ENCODE measurements at places on chromosomes 12 and 14.

- no peak for DNase-seq
Observed at GRCh38 chr12:66036317-66036716, 94.2 kb downstream of the LLPH start.

DNA sequence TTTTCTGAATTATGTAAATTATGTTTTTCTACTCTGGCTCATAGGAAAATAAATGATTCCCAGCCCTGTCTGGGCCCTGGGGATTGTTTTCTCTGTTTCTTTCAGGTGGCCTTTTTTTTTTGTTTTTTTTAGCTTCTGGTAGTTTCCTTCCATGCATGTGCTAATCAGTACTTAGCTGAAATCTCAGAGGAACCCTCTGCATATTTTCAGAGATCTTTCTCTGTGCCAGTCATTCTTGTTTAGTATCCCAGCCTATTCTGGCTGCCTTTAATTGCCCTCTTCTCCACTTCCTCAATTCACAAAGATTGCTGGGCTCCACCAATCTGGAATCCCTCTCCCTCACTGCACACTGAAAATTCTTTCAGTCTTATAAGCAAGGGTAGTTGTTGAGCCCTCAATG lies 46.9 kb downstream of the CNOT2 start:
- no peak for DNase-seq

DNA sequence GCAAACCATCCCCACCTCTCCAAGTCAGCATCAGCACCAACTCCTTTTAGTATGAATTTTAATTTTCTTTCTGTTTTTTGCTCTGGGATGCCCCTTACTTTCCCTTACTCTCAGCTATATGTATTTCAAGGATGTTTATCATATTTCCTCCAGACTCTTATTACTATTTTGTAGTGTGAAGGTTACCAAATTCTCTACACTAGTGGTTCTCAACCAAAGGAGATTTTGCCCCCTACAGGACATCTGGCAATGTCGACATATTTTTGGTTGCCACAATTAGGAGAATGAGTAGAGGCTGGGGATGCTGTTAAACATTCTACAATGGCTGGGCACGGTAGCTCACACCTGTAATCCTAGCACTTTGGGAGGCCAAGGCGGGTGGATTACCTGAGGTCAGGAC lies 29.1 kb upstream of the SOS2 start:
- peak; percentile 9 for DNase-seq

DNA sequence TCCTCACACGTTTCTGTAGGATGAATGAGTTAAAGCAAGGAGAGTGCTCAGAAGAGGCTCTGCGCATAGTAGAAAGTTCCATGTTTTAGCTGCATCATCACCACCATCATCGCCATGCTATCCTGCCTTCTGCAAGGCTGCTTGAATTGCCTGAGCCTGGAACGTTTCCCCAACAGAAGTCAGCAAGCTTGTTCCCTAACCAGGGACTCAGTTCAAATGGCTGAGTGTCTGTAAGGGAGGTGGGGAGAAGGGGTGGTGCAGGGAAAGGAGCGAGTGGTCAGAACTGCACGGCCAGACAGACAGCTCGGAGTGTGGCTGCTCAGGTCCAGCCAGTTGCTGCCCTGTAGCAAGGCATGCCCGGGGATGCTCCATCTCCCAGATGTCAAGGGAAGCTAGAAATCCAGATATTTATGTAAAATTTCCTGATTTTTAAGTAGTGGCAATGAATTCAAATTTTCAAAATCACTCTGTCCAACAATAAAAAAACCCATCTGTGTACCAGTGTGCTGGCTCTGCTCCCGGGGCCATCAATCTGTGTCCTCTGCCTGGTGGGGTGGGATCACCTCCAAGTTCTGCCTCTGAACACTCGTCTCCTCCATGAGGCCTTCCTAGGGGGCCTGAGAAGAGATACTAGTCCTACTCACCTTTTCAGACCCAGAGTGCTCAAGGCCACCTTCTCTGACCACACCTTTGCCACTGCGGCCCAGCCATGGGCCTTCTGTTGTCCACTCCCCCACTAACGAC lies 162.7 kb downstream of the FOXN3 start:
- DNase-seq: peak; percentile 87

- DNase-seq: no peak
Observed at GRCh38 chr12:107843351-107844311, 69.1 kb downstream of the ASCL4 start.

GRCh38 chr12:106645465-106646330 lies 62.9 kb downstream of the RFX4 start:
- DNase-seq: no peak

DNA sequence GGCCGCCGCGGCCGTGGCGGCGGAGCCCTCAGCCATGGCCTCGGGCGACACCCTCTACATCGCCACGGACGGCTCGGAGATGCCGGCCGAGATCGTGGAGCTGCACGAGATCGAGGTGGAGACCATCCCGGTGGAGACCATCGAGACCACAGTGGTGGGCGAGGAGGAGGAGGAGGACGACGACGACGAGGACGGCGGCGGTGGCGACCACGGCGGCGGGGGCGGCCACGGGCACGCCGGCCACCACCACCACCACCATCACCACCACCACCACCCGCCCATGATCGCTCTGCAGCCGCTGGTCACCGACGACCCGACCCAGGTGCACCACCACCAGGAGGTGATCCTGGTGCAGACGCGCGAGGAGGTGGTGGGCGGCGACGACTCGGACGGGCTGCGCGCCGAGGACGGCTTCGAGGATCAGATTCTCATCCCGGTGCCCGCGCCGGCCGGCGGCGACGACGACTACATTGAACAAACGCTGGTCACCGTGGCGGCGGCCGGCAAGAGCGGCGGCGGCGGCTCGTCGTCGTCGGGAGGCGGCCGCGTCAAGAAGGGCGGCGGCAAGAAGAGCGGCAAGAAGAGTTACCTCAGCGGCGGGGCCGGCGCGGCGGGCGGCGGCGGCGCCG lies 381 bp downstream of the YY1 start:
- no peak for DNase-seq

- peak; percentile 47 for DNase-seq
Observed at GRCh38 chr12:108190529-108190928, 61.4 kb downstream of the WSCD2 start.

GRCh38 chr14:98592611-98593170 lies 679.3 kb downstream of the BCL11B start:
- no peak for DNase-seq

GRCh38 chr12:94162108-94162507 lies 13.7 kb downstream of the PLXNC1 start:
- DNase-seq: no peak

GRCh38 chr14:50020799-50021198 lies 95.6 kb downstream of the VCPKMT start:
- no peak for DNase-seq

DNA sequence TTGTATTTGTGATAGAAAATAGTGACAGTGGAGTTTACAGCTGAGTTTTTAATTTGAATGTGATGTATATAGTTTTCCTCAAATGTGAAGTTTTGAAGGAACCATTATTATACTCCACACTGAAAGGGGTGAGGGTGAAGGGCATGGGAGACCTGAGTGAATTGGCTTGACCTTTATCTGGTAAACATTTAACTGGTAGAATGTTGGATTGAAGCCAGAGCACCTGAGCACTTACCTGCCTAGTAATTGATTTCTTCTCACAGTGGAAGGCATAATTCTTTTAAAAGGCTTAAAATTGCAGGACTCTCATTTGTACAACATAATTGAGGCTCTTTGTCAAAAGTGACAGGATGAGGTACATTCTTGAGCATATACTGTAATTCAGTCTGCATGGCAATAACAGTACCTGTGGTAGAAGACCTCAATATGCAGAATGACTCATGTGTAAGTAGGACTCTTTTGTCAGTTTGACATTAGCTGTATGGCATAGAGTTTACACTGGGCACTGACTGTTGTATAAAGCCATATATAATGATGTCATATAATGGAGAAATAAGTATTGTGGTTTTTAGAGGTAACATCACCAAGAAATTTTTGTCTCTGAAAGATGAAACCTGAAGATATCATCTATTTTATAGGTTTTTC lies 309.6 kb downstream of the TMTC2 start:
- no peak for DNase-seq

- no peak for DNase-seq
Observed at GRCh38 chr14:95292660-95293425, 26.9 kb downstream of the CLMN start.

- no peak for DNase-seq
Observed at GRCh38 chr12:110744601-110745264, 2.0 kb upstream of the PPP1CC start.

GRCh38 chr12:85029456-85029855 lies 6.6 kb downstream of the TSPAN19 start:
- peak; percentile 21 for DNase-seq

- DNase-seq: no peak
Observed at GRCh38 chr12:77401770-77402081, 336.4 kb upstream of the E2F7 start.

DNA sequence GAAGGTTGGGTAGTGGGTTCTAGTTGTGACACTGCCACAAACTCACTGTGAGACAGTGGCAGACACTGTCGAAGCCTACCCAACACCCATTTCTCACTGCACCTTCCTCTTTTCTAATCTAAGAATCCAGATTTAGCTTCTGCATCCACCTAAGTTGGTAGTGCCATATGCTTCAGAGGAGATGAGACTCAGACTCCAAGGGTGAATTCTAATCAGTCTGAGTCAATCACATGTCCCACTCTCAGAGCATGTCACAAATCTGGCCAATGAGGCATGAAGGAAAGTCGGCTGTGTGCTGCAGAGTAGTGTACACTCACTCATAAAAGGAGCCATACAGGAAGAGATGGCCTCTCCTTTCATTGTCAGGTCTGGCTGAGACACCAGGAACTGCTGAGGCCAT lies 102.1 kb upstream of the RAP1B start:
- no peak for DNase-seq

DNA sequence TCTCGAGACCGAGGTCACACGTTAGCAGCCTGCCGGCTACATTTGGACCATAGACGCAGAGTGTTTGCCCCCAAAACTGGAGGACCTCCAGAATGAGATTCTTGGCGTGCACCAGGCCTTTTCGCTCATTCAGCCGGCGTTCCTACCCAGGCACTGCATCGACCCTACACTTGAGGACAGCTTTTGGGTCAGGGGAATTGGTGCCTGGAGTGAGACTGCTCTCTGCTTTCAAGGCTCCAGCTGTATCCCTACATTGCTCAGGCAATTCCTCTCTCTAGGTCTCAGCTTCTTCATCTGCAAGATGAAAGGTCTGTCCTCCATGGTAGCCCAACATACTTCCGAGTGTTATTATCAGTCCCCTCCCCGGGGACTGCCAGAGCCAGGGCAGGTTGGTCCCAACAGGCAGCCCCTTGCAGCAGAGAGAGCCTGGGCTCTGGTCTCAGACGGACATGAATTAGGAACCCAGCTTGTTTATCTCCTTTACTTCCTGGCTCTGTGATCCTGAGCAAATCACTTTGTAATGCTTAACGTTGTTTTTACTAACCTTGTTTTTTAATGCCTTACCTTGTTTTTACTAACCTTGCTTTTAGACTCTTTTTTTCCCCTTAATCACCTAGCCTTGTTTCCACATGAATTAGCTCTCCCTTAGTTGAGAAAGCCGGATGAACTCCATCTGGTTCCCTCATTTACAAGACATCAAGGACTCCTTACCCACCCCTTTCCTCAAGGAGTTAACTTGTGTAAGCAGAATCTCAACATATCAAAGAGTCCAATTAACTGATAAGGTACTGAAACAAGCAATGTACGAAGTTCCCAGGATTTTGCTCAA lies 892 bp downstream of the TCHP start:
- DNase-seq: no peak

DNA sequence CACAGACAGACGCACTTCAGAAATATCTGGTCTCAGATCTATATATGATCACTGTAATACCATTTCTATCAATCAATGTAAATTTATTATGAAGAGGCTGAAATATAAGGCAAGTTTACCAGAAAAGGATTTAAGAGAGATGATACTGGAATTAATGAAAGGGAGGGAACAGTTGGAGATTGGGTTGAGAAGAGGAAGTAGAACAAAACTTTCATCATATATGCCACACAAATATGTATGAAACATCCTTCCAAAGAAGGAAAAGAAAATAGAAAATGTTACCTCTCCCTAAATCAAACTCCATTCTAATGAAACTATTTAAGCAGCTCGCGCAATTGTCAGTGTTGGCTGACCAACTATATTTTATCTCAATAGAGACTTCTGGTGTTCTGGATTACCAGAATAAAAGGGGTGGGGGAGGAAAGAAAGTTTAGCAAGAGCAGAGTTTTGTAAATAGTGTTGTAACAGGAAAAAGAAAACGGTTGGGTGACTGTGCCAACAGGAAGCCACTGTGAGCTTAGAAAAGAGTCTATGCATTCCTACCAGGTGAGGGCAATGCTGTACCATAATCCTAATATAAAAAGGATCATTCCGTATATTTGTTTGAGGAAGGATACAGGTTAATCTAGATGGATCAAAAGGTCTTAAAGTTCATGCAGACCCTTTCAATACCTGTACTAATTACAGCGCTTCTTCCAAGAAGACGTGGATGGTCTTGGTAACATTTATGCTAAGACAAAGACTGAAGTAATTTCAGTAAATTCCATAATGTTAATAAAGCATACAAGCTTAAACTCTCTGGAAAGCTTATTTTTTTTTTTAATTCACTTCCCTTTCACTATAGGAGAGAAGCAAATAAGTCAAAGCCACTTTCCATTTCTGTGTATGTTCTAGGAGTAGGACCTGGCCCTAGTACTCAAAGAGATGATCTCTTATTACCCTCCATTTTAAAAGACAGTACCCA lies 14.5 kb upstream of the LLPH start:
- peak; percentile 9 for DNase-seq

- DNase-seq: no peak
Observed at GRCh38 chr12:92408072-92408900, 262.6 kb upstream of the BTG1 start.

- no peak for DNase-seq
Observed at GRCh38 chr12:2414810-2415567, 362.2 kb downstream of the CACNA1C start.

- DNase-seq: peak; percentile 85
Observed at GRCh38 chr14:23186913-23187654, 3.6 kb upstream of the SLC7A8 start.

DNA sequence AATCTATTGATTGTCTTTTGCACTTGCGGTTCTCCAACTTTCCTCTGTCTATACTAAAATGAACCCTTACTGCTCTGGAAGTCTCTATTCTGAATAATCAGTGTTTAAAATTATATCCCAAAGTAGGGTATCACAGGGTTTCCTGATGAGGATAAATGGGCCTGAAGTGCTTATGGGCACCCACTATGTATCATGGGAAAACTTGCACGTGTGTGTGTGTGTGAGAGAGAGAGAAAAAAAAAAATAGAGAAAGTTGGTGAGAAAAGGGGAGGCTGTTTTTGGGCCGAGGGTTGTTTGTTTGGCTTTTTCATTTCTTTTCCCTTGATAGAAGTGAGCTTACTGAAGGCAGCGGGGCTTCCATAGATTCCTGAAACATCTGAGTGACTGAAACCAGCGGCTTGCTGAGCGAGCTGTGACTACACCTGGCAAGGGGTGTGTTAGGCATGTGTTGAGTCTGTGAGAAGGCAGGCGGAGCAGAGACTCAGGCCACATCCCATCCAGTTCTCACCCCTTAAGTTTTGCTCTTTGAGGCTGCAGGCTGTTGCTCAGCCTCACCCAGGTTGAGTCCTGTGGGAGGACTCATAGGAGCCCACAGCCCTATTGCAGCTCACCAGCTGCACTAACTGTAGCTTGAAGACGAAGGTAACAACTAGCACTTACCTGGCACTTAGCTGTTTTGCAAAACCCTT lies 17.2 kb downstream of the PPFIBP1 start:
- DNase-seq: no peak

- DNase-seq: no peak
Observed at GRCh38 chr14:64945431-64946178, 3.1 kb upstream of the GPX2 start.

Data from NCI-H1694 (cell line).